Activated CD8-positive, alpha-beta memory T cell treated with anti-CD3 and anti-CD28 coated beads for 4 hours (primary cell): ENCODE measurements at places on chromosomes 5 and 9.

DNA sequence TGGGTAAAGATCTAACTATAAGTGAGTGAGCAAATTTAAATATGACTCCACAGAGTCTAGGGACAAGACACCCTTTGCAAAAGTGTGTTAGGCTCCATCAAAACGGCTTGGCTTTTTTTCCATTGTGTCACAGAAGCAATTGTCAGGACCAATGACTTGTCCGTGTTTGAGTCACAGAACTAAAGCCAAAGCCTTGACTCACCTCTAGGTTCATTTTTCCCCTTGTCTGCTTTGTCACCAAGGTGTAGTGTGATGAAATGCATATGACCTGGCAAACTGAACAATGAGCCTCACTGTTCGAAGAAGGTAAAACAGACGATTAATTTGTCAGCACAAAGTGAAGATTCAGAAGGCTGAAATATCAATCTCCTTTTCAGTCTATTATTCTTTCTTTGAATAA, 331.0 kb downstream of the GLIS3 start:
- DNase-seq: no peak

GRCh38 chr9:13718086-13718485, 438.6 kb upstream of the MPDZ start:
- DNase-seq: no peak

DNA sequence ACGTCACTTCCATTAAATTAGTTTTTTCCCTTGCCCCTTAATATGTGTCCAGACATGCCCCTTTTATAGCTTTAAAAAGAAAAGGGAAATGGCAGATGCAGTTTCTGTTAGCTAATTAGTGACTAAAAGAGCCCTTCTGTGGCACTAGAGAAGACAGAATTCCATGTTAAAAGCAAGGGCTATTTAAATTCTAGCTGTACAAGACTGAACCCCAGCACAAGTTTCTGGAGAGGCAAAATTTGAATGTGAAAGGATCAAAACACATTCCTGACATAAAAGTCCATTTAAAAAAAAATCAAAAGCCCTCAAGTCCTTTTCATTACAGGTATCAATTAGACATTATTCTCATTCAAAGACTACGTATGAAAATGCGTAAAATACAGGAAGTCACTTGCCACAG, 78.7 kb downstream of the HAPLN1 start:
- DNase-seq: no peak

DNA sequence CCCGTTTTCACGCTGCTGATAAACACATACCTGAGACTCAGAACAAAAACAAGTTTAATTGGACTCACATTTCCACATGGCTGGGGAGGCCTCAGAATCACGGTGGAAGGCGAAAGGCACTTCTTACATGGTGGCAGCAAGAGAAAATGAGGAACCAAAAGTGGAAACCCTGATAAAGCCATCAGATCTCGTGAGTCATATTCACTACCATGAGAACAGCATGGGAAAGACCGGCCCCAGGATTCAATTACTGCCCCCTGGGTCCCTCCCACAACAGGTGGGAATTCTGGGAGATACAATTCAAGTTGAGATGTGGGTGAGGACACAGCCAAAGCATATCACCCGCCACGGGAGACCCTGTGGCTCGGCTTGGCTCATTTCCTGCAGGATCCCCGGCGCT, 20.2 kb downstream of the EXD3 start:
- DNase-seq: no peak

DNA sequence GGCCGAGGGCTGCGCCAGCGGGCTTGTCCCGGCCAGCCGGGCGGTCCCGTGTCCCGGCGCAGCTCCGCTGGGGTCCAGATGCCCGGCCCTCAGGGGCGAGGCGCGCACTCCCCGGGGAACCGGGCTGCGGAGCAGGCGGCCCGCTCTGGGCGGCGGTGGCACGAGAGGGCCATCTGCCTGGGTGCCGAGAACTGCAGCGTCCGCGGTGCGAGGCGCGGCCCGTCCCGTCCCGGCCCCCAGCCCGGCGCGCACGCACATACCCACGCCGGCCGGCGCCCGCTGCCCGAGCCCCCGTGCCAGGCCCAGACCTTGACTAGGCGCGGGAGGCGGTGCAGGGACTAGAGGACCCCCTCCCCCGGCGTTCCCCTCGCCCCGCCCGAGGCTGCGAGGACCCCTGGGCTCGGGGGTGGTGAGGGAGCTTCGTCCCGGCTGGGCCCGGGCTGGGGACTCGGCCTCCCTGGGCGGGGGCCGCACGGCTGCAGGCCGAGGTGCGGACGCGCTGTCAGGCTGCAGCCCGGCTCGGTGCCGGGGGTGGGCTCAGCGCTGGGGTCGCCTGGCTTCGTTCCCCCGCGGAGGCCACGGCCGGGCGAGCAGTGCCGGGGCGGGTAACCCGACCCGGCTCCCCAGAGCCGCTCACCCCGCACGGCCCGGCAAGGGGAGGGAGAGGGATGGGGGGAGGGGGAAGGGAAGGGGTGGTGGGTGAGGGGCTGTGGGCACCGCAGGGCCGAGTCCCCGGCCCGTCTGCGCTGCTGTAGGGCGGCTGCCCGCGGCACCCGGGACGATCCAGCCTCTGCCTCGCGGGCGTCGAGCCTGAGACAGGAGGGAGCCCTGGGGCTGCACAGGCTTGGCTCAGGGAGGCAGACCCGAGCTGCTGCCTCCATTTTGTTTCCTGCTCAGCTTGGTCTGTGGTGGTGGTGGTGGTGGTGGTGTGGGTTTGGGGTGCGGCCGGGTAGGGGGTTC, 1.2 kb upstream of the NSD1 start:
- DNase-seq: no peak

- peak; percentile 77 for DNase-seq
Observed at GRCh38 chr5:157271740-157272271, 5.9 kb downstream of the CYFIP2 start.

GRCh38 chr9:92517046-92517445, 18.7 kb downstream of the ECM2 start:
- no peak for DNase-seq

DNA sequence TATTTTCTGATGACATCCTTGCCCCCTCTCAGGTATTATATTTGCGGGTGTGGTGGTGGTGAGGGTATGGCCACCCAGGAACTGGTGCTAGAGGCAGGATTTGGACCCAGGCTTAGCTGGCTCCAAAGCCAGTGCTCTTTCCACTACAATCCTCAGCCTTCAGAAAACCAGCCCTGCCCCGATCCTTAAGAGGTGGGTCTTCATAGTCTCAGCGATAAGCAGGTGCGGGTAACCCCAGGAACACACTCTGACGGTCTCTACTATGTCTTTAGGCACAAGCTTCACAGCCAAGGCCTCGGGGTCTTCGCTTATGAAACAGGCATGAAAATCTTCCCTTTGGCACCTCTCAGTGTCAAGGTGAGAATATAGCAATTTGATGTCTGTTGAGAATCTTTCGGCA, 169.3 kb downstream of the FGF18 start:
- no peak for DNase-seq

DNA sequence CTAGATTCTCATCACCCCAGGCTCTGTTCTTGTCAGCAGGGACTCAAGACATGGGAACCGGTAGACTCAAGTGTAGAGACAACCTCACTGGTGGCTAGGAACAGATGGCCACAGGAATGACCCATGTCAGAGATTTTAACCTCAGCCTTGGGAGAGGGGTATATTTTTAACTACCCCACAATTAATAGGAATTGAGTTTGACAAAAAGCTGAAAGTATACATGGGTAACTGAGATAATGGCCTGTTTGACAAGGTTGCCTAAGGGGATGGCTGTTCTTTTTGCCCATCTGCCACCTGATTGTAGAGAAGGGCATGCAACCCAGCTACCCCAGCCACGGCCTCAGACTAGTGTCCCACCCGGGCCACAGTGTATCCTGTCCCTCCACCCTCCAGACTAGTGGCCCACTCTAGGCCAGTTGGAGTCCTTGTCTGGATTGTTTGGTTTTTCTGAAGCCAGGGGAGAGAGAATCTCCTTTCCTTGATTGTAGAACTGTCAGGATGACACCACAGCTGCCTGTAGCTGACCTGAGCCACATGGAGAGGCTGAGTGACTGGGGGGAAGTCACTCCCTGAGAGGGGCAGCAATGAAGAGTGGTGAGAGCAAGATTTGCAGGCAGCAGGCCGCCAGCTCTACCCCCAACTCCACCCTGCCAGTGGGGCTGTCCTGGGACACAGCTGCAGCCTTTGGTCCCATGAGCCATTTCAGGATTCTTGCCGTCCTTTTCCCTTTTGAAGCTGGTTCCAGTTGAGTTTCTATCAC, 14.6 kb upstream of the ANGPTL2 start:
- DNase-seq: no peak

DNA sequence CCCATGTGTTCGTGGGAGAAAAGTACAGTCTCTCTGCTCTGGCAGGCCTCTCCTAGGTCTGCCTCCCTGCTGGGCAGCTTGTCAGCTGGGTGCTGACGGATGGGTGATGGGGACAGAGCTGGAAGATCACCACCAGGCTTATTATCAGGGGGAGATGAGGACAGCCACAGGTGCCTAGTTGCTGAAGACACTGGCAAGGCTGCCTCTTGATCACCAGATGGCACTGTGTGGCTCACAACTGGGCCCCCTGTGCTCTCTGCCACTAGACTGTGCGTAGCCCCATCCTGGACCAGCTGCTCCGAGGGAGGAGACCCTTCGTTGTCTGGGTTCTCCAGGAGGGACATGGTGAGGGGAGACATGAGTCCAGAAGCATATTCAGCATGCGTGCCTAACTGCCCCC, 73.0 kb downstream of the KIF24 start:
- no peak for DNase-seq

GRCh38 chr5:178237431-178238312, 5.1 kb upstream of the PHYKPL start:
- DNase-seq: no peak

GRCh38 chr5:143509758-143510221, 106.3 kb upstream of the NR3C1 start:
- no peak for DNase-seq

GRCh38 chr5:32500181-32500580, 55.6 kb upstream of the ZFR start:
- no peak for DNase-seq

DNA sequence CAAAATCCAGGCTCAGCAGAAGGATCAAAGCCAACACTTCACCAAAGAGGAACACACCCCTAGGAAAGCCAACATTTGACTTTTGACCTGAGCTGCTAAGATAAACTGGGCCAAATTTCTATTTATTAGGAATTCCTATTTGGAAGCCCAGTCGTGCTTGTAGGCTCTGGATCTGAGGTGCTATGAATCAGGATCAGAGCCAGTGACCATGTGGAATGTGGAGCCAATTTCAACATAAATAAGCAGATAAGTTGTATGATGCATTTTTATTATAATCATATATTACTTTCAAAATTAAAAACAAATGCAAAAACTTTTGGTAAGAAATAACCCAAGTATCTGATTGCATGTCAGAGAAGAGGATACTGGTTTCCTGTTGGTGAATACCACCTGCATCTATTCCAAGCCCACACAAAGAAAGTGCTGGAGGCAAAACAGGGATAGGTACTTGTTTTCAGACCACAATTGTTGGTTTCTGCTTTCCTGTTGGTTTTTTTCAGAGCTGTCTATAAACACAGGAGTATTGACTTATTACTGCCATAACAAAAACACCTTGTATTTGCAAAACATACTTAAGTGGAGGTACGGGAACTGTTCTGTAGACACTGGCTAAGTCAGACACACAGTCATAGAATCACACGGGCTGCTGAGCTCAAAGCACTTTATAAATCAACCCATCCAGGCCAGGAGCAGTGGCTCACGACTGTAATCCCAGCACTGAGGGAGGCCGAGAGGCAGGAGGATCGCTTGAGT, 52.8 kb downstream of the ARL15 start:
- no peak for DNase-seq

DNA sequence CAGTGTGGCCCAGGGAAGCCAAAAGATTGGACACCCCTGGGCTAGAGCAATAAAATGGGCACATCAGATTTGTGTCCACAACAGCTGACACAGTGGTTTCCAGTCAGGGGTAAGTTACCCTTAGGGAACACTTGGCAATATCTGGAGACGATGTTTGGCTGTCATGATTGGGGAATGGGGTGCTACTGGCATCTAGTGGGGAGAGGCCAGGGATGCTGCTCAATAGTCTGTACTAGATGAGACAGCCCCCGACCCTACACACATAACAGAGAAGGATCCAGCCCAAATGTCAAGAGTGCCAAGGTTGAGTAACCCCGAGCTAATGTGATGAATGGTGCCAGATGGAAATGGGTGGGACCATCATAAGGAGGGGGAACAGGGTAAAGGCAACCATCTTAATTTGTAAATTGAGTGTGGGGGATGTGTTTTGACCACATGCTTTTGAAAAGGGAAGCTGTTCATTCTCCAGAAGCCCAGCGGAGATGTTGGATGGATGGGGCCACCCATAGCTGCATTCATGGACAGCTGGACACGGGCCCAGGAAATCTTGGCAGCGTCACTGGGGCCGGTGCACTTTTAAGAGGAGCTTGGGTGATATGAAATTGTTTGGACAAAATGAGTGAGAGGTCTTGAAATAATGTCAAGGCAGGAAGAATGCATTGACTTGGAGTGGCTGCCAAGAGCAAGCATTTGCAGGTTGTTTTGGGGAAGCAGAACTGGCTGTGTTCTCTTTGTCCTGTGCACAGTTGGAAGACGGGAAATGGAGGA, 33.4 kb downstream of the SYK start:
- no peak for DNase-seq

- no peak for DNase-seq
Observed at GRCh38 chr5:115180165-115180709, 10.5 kb upstream of the TRIM36 start.

GRCh38 chr5:159909126-159909525, 7.2 kb upstream of the ADRA1B start:
- DNase-seq: no peak

- no peak for DNase-seq
Observed at GRCh38 chr5:135535820-135536801, at the start of gene NEUROG1. Gene NEUROG1 (minus strand): TSS chr5:135535964. CDS start chr5:135535690, 274 bp downstream.

DNA sequence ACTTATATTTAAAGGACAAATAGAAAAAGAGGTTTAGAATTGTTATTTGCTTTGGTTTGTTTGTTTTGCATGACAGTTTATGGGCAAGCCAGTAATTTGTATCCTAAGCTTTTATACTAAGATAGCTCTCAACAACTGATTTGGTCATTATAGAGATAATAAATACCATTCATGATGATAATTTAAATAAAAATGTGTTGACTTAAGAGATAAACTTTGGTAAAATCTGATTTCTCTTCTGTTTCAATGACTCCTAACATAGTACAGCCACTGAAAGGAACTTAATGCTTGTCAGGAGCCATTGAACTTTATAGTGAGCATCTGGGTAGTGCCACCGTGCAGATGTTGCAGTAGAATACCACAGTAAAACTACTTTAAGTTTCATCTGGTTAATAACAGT, 160.7 kb upstream of the ACOT12 start:
- DNase-seq: no peak
